ENCODE measurements at places on chromosomes 7 and 10.

DNA sequence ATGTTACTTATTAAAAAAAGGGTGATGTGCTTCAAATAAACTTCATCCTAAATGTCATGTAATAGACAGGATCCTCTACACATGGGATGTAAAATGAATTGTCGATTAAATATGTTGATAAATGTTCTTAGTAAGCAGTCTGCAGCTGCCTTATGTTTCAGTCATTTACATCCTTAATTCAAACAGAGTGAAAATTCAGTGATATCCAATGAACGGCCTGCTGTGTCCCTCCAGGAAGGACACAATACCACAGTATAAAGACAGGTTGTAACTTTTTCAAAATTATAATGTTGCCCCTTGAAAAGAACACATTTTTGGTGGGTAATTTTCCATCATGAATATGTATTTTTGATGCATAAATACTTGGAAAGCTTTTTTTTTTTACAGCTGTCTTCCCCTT is 266.5 kb upstream of the SEMA3A start:
- no peak for DNase-seq

DNA sequence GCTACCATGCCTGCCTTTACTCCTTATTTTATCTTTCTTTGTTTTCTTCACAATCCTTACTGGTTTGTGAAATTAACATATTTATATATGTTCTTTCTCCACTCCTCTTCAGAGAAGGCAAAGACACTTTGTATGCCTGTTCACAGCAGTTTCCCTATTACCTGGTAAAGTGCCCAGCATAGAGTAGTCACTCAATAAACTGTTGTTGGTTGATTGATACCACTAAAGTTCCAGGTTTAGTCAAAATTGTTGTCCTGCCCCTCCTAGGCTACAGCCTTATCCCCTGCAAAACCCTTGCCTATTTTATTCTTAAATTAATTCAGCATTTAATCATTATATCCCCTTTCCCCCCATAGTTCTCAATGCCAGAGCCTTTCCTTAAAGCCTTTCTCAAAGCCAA is 76.1 kb downstream of the POLL start:
- DNase-seq, result no peak

GRCh38 chr7:45974540-45975360 is 53.7 kb upstream of the IGFBP3 start:
- DNase-seq, result no peak

DNA sequence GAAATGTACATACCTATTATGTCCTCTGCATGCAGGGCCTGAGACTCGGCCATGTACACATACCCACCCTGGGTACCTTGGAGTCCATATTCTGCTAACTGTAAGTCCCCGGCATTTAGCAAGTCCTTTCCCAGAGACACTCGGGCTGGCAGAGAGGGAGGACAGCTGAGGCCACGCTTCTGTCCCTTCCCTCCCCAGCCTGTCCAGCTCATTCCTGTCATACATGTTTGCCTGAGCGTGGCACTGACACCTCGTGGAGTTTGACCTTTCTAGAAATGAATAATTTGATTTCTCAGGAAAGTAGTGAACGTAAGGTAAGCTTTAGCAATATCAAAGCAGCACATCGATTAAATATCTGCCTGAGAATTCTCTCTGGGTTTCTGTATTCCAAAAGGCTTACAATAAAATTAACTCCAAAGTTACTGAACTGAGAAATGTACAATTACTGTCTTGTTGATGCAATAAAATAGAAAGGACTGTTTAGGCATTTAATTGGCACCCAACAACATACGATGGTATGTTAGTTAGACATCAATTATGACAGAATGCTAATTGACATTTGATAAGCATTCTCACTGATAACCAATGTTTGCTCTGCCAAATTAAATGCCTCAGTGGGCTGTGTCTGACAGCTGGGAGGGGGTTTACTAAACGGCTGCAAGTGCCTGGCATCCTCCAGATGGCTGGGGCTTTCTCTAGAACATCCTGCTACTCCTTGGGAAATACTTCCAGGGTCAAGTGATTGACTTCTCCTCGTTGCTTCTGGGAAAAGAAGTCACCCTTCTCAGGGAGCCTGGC is 221.2 kb downstream of the CCSER2 start:
- no peak for DNase-seq

- no peak for DNase-seq
These were observed 167.5 kb downstream of the NRF1 start for GRCh38 chr7:129778770-129779601.

- no peak for DNase-seq
These were observed 129.8 kb downstream of the PPP1R17 start for GRCh38 chr7:31816810-31817209.

DNA sequence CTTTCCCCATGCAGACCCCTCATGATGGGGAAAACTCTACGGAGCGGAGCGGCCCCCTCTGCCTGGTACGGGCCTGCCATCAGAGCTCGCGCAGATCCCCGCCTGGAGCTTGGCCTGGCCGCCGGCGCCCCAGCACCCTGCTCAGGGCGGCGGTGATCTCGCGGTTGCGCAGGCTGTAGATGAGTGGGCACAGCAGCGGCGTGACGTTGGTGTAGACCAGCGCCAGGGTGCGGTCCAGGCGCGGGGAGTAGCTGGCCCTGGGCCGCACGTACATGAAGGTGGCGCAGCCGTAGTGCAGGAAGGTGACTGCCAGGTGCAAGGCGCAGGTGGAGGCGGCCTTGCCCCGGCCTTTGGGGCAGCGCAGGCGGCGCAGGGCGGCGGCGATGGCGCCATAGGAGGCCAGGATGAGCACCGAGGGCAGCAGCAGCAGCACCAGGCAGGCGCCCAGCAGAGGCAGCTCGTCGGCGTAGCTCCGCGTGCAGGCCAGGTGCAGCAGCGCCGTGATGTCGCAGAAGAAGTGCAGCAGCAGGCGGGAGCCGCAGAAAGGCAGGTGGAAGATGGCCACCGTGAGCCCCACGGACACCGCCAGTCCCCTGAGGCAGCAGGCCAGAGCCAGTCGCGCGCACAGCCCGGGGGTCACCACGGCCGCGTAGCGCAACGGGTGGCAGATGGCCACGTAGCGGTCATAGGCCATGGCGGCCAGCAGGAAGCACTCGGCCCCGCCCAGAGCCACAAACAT is 33.4 kb downstream of the TAS2R41 start:
- DNase-seq, result no peak

- peak; percentile 93 for DNase-seq
These were observed 11.7 kb upstream of the ARPC1B start for GRCh38 chr7:99362801-99363200.

GRCh38 chr10:129754211-129755050 is 209.6 kb downstream of the EBF3 start:
- DNase-seq, result no peak

DNA sequence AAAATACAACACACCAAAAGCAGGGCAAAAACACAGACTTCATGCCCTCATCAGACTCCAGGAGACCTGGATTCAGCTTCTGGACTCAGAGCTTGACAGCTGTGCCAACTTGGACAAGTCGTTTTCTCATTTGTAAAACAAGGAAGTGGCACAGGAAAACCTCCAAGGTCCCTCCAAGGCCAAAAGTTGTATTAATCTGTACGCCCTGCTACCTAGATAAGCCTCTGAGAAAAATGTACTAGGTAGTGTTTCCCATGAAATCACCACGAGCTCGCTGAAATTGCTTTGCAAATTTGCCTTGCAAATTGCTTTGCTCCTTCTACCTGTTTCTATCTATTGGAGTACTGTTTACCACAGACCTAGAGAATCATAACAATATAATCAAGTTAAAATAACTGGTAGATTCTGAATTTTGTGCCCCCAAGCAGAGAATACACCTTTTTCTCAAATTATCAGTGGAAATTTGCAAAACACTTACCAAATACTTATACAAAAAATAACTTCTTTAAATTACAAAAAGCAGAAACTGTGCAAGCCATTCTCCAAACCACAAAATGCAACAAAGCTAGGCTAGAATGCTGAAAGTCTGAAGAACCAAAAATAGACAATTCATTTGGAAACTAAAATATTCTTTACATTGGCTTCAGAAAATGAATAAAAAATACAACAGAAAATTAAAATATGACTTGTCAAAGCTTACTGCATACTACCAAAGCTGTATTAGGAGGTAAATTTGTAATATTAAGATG is 158.1 kb upstream of the CHST15 start:
- no peak for DNase-seq
